ENCODE measurements at places on chromosomes 4 and X. TPM values are rescaled to one million over a fixed set of nuclear protein-coding genes. Genes with fewer than 3 reads are reported as not detected.

GRCh38 chr4:113675731-113676697 is 85.5 kb downstream of the CAMK2D start:
- peaks cover 11% of the 10 kb centered on the region for H3K4me1 ChIP-seq
- H3K4me3 ChIP-seq = no peak overlapping the region
- no peak overlapping the region for H3K27ac ChIP-seq
- H3K36me3 ChIP-seq = no peaks in the 10 kb centered on the region
- DNase-seq = no peak

DNA sequence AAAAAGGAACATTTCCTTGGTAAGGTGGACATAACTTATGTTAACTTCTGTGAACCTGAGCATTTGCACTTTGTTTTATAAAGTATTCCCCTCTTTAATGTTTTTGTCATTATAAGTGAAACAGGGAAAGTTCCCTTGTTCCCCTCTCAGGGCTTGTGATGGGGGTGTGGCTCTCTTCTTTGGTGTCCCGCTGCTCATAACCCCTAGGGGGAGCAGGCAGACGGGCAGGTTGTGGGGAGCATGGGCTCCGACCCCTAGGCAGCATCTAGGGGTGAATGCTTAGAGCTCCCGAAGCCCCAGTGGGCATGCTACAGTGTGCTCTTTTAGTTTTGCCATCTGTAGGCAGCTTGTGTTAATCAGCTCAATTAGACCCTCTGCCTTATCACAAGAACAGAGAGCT is 200.4 kb downstream of the DACH2 start:
- no peaks in the 10 kb centered on the region for H3K36me3 ChIP-seq
- no peaks in the 10 kb centered on the region for H3K27me3 ChIP-seq
- H3K4me1 ChIP-seq = no peaks in the 10 kb centered on the region
- H3K4me3 ChIP-seq = no peak overlapping the region
- no peak overlapping the region for H3K27ac ChIP-seq
- DNase-seq = no peak

DNA sequence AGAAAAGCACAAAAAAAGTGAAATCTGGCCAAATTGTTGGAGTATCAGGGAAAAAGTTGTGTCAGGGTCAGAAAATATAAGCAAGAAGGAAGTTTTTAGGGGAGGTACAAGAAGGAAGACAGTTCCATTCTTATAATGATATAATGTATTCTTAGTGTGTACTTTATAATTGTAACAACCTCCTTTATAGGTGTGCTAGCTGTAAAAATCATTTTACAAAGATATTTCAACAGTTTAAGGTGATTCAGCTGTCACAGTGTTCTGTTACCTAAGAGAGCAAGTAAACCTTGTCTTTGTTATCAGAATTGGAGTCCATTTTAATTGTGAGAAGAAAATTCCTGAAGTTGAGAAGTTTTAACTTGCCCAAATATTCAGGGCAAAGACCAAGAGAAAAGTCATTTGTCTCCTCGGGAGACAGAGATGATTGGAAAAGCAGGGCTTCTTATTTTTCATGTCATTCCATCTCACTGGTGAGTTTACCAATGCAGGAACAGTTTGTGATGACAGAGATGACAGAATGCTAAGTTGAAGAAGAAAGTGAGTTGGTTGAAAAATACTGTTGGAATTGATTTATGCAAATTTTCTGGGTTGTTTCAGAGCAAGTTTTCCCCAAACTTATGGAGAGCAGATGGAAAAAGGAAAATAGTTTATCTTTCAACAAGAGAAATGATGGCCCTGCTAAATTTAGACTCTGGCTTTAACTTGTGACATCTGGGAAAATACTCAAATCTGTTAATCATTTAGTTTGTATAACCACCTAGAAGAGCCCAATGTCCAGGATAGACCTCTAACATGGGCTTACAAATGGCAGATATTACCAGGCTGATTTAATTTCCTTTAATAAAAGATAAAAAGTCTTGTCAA is 14.8 kb downstream of the INTS6L start:
- no peak overlapping the region for H3K4me3 ChIP-seq
- no peaks in the 10 kb centered on the region for H3K36me3 ChIP-seq
- peak overlapping the region; percentile 58 for H3K27ac ChIP-seq
- no peaks in the 10 kb centered on the region for H3K27me3 ChIP-seq

GRCh38 chrX:133183806-133184205 is 34.3 kb downstream of the TFDP3 start:
- H3K27ac ChIP-seq = no peak overlapping the region
- H3K36me3 ChIP-seq = no peaks in the 10 kb centered on the region
- no peaks in the 10 kb centered on the region for H3K27me3 ChIP-seq
- H3K4me1 ChIP-seq = peaks cover 16% of the 10 kb centered on the region
- H3K4me3 ChIP-seq = no peak overlapping the region

DNA sequence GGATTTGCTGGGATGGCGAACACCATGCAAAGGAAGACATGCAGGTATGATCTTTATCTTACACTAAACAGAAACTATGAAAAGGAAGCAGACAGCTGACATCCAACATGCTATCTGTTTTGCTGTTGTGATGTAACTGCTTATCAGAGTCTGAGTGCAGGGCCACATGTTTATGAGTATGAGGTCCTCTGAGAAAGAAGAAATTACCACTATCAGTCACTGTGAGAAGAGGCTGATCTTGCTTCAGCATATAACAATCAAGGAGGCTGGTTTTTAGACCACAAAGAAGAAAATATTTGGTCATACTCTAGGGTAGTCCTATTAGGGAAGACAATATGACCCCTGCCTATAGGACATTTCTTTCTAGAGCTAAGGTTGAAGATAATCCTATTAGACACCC is 18.5 kb downstream of the CLGN start:
- DNase-seq = no peak
- H3K27me3 ChIP-seq = no peaks in the 10 kb centered on the region
- H3K36me3 ChIP-seq = no peaks in the 10 kb centered on the region
- H3K4me1 ChIP-seq = no peaks in the 10 kb centered on the region
- H3K4me3 ChIP-seq = no peak overlapping the region

DNA sequence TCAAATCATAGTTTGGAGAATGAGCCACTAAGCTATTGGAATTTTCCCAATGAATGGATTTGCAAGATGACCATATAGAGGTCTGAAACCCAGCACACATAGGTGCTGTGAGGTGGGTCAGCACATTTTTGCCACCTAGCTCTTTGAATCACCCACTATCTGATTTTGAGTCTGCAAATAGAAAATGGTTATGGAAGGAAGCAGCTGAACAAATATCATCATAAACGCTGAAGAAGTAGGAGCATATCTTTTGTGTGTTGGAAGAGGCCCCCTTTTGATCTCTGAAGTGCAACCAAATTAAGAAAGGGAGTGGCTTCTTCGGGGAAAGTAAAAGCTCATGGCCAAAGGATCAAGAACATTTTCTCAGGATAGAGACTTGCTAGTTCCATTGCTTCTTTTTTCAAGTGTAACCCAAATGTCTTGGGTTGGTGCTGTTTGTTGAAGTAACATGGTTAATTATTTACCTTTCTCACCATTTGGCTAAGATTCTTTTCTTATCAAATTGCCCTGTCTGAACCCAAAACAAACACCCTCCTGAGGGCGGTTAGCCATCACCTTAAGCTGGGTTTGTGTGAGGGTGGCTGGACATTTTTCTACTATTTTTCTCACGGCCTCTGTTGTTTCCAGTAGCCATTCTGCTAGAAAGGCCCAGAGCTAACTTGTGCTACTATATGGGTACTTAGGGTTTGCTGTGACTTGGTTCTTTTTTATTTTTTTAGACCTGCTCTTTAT is 18.4 kb upstream of the SORBS2 start:
- no peaks in the 10 kb centered on the region for H3K36me3 ChIP-seq
- no peak overlapping the region for H3K4me3 ChIP-seq
- H3K27me3 ChIP-seq = no peaks in the 10 kb centered on the region
- peaks cover 3% of the 10 kb centered on the region for H3K4me1 ChIP-seq
- no peak overlapping the region for H3K27ac ChIP-seq
- DNase-seq = no peak

DNA sequence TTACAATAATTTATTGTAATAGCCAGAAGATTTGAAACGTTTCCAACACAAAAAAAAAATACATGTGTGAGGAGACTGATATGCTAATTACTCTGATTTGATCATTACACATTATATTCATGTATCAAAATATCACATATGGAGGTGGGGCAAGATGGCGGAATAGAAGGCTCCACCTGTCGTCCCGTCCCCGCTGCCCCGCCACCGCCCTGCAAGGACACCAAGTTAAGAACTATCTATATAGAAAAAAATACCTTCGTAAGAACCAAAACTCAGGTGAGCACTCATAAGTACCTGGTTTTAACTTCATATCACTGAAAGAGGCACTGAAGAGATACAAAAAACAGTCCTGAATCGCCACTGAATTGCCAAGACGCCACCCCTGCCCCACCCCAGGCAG is 60.9 kb upstream of the SCRG1 start:
- H3K27me3 ChIP-seq = no peaks in the 10 kb centered on the region
- no peak for DNase-seq
- no peak overlapping the region for H3K27ac ChIP-seq
- no peaks in the 10 kb centered on the region for H3K36me3 ChIP-seq

DNA sequence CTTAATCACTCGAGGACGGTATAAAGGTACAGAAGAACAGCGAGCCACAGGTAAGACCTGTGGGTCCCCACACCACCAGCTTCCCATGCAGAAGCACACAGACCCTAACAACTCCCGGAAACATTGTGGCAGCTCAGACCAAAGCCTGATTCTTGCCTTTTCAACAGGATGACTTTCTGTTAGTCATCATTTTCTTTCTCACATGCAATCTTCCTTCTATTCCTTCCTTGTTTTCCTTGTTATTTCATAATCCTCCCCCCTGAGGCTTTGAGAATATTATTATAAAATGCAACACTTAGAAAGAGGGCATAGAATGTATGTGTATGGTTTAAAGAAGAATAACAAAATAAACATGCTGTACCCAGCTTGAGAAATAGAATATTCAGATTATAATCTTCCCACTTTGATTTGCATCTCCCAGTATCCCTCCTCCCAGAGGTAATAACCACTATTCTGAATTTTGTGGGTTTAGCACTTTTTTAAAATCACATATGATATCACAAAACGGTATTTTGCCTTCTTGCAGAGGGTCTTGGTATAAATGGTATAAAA is 100.9 kb downstream of the FHDC1 start:
- no peak overlapping the region for H3K27ac ChIP-seq
- DNase-seq = no peak
- no peaks in the 10 kb centered on the region for H3K36me3 ChIP-seq
- no peak overlapping the region for H3K4me3 ChIP-seq

GRCh38 chr4:167883266-167883665 is 209.1 kb upstream of the ANXA10 start:
- H3K4me1 ChIP-seq = peaks cover 6% of the 10 kb centered on the region
- DNase-seq = no peak
- no peak overlapping the region for H3K4me3 ChIP-seq
- H3K27ac ChIP-seq = no peak overlapping the region

DNA sequence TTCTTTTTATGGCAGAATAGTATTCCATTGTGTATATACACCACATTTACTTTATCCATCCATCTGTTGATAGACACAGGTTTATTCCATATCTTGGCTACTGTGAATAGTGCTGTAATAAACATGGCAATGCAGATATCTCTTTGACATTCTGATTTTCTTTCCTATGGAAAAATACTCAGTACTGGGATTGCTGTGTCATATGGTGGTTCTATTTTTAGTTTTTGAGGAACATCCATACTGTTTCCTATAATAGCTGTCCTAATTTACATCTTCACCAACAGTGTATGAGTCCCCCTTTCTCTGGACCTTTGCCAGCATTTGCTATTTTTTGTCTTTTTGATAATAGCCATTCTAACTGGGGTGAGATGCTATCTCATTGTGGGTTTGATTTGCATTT is 73.5 kb downstream of the GPAT3 start:
- H3K36me3 ChIP-seq = no peaks in the 10 kb centered on the region
- DNase-seq = no peak
- no peak overlapping the region for H3K27ac ChIP-seq
- no peak overlapping the region for H3K4me3 ChIP-seq

GRCh38 chr4:186946682-186947294 is 223.1 kb upstream of the FAT1 start:
- H3K36me3 ChIP-seq = no peaks in the 10 kb centered on the region
- no peak overlapping the region for H3K4me3 ChIP-seq

DNA sequence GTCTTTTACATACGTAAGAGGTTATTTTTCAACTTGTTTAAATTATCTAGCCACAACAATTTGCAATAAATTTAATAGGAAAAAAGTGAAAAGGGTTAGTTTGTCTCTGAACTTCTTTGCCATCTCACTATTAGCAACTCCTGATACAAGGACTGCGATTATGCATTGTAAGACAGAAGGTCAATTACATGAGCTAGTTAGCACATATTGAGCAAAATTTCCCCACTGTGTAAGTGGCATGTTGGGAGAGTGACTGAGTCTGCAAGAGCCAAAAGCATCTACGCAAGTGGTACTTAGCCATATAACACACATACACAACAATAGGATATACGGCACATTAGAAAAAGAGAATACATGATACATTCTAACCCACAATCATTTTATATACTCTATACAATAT is 927.2 kb downstream of the STPG2 start:
- no peaks in the 10 kb centered on the region for H3K4me1 ChIP-seq
- no peak overlapping the region for H3K4me3 ChIP-seq
- no peak overlapping the region for H3K27ac ChIP-seq
- H3K36me3 ChIP-seq = no peaks in the 10 kb centered on the region

- H3K36me3 ChIP-seq = no peaks in the 10 kb centered on the region
- H3K4me3 ChIP-seq = no peak overlapping the region
- H3K4me1 ChIP-seq = no peaks in the 10 kb centered on the region
Measured at GRCh38 chr4:100360211-100360610, 157.6 kb downstream of the EMCN start.

DNA sequence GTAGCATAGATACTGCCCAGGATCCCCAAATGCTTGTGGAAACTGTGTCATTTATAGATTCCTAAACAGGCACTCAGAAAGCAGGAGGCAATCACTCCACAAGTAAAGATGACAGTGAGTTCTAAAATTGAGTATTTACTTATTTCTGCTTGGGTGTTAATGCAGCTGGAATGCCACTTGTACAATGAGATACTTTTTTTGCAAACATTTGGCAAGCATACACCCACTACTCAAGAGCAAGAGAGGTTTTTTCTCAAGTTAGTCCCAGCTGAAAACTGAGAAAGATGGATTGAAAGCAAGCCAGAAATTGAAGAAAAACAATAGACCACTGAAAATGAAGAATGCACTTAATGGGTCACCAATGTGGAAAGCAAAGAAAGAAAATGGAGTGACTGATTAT is 22.5 kb downstream of the GABRA3 start:
- H3K27me3 ChIP-seq = no peaks in the 10 kb centered on the region
- H3K4me3 ChIP-seq = no peak overlapping the region
- no peak overlapping the region for H3K27ac ChIP-seq
- H3K36me3 ChIP-seq = no peaks in the 10 kb centered on the region
- no peak for DNase-seq

- no peak for DNase-seq
- H3K4me1 ChIP-seq = no peaks in the 10 kb centered on the region
- no peaks in the 10 kb centered on the region for H3K27me3 ChIP-seq
- no peak overlapping the region for H3K4me3 ChIP-seq
Measured at GRCh38 chrX:30995060-30995700, 76.7 kb downstream of the FTHL17 start.

GRCh38 chrX:136292656-136293055 is 8.1 kb upstream of the ADGRG4 start:
- H3K27me3 ChIP-seq = no peaks in the 10 kb centered on the region
- H3K36me3 ChIP-seq = no peaks in the 10 kb centered on the region
- DNase-seq = no peak
- H3K4me3 ChIP-seq = no peak overlapping the region
- H3K27ac ChIP-seq = no peak overlapping the region

- H3K4me3 ChIP-seq = no peak overlapping the region
- no peaks in the 10 kb centered on the region for H3K4me1 ChIP-seq
- no peaks in the 10 kb centered on the region for H3K27me3 ChIP-seq
- no peak overlapping the region for H3K27ac ChIP-seq
- no peak for DNase-seq
- no peaks in the 10 kb centered on the region for H3K36me3 ChIP-seq
Measured at GRCh38 chrX:136115904-136116297, 31.4 kb upstream of the FHL1 start.

Gene CNGA2
- not detected for polyA plus RNA-seq

Measured in keratinocyte (primary cell).